ENCODE measurements at places on chromosomes 16 and 17.

- no peak for DNase-seq
These were observed 102.0 kb downstream of the ADAMTS18 start for GRCh38 chr16:77332792-77333191.

- peak; percentile 53 for DNase-seq
These were observed 31.0 kb downstream of the HEATR3 start for GRCh38 chr16:50096791-50097190.

DNA sequence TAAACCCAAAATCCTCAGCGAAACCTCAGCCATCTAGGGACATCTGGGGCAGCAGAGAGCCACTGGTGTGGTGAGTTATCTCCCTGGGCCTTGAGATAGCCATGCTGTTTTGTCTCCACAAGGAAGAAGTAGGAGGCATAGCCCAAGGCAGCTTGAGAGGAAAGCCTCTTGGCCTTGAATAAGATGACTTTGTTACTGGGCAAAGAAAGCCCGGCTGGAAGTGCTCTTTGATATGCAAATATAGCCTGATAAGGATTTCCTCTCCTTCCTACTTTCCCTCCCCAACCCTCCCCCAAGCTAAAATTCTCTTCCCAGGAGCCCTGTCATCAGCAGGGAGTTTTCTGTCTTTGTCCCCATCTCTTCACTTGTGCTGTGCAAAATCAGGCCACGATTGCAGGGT lies 694.4 kb downstream of the MAF start:
- no peak for DNase-seq

DNA sequence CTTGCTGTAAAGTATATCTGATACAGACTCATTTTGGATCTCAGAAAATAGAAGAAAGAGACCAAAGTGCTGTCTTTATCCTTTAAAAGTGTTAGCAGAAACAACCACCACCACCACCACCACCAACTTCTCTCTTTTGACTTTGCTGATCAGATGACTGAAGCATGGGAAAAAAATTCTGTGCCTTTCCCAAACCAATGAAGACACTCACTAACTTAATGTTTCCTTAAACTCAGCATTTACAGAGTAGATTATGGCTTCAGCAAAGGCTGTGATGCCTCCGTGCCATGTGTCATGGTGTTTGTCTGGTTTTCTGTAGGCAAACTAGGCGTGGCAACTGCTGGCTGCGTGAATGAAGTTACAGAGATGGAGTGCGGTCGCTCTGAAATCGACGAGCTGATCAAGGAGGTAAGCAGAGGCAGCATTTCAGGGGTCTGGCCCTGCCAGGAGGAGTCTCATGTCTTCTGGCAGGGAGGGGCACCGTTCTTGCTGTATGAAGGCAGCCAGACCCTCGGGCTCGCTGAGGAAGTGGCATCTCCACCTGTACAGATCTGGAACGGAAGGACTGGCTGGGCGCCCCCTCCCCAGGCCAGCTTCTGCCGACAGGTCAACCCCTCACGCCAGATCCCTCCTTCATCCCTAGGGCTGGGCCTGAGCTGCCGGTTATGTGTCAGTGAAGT lies 12.4 kb downstream of the IRF8 start:
- no peak for DNase-seq

DNA sequence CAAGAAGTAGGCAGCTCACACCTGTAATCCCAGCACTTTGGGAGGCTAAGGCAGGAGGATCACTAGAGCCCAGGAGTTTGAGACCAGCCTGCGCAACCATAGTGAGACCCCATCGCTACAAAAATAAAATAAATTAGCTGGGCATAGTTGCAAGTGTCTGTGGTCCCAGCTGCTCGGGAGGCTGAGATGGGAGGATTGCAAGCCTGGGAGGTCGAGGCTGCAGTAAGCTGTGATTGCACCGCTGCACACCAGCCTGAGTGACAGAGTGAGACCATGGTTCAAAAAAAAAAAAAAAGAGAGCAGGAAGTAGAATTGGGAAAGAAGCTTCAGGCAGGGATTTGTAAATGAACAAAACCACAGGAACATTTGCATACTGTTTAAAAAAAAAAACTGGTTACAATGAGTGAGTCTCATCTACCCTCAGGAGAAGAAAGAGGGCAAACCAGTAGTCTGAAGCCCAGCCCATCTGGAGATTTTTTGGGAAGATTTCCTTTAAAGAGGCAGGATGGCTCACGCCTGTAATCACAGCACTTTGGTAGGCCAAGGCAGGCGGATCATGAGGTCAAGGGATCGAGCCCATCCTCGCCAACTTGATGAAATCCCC lies 7.9 kb downstream of the MPV17L start:
- no peak for DNase-seq

GRCh38 chr17:6191405-6192324 lies 121.5 kb downstream of the WSCD1 start:
- DNase-seq: no peak

GRCh38 chr16:55418586-55418985 lies 60.4 kb upstream of the MMP2 start:
- DNase-seq: no peak

- DNase-seq: no peak
These were observed 60.8 kb downstream of the TBC1D16 start for GRCh38 chr17:79974566-79975497.

- no peak for DNase-seq
These were observed 170.2 kb upstream of the GOT2 start for GRCh38 chr16:58904291-58904690.

DNA sequence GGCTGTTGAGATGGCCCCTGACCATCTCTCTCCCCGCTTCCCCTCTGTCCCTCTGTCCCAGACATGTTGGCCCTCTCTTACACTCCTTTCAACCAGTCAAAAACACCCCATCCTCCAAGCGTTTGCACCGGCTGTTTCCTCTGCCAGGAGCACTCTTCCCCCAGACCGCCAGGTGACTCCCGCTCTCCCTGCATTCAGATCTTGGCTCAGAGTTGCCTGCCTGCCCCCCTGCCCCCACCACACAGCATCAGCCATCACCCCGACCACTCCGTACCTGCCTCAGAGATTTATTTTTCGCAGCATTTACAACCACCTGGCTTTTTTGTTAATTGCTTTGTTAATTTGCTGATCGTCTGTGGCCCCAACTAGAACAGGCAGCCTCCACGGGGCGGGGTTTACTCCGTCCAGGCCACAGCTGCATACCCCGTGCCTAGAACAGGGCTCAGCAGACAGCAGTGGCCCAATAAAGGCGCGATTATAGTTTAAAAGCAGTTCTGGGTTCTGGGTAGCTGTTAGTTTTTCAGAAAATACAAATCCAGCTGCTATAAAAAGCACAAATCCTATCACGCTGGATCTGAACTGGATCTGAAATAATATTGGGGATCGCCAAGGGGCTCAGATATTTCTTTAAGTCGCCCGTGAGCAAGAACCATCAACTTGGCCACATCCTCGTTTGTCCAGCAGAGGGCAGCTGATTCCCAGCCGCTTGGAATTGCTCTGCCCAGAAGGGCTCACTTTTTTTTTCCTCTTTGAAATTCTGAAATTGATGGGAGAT lies 173.6 kb downstream of the IRF8 start:
- peak; percentile 70 for DNase-seq

- peak; percentile 84 for DNase-seq
These were observed 822 bp upstream of the ZSCAN10 start for GRCh38 chr16:3099732-3100499.

DNA sequence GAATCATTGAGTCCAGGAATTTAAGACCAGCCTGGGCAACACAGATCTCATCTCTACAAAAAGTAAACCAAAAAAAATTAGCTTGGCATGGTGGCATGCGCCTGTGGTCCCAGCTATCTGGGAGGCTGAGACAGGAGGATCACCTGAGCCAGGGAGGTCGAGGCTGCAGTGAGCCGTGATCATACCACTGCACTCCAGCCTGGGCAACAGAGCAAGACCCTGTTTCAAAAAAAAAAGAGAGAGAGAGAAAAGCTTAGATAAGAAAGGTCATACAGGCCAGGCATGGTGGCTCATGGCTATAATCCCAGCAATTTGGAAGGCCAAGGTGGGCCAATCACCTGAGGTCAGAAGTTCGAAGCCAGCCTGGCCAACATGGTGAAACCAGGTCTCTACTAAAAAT lies 63.5 kb upstream of the DNAH17 start:
- DNase-seq: no peak

DNA sequence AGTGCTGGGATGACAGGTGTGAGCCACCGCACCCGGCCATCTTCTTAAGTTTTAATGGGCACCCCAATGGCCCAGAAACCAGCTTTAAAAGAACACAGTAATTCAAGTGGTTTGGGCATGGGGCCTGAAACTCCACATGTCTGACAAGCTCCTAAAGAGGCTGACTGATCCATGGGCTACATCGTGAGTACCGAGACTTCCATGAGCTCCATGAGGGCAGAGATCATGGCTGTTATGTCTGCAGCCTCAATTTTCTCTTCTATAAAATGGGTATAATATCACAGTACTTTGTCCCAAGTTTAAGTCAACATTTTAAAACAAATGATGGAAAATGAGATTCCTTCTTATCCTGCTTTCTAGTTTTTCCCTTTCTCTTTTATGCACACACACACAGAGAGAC lies 397.6 kb upstream of the MAF start:
- DNase-seq: no peak

DNA sequence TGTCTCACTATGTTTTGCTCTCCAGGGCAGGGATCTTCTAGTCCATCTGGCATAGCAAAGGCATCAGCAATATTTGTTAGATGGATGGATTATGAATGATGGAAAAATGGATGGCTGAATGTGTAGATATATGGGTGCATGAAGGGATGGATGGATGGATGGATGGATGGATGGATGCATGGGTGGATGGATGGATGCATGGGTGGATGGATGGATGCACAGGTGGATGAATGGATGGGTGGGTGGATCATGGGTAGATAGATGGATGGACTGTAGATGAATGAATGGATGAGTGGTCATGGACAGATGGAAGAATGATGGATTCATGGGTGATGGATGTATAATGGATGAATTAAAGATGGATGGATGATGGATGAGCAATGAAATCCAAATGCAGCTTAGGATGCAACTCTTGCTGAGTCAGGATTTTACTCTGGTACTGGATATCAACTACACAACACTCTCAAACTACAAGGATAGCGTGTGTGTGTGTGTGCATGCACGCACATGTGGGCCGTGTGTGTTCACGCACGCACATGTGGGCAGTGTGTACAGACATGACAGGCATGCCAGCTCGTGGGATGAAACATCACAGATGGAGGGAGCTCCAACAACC lies 34.0 kb downstream of the GSG1L start:
- no peak for DNase-seq

- no peak for DNase-seq
These were observed 83.2 kb downstream of the GRIN2A start for GRCh38 chr16:10098991-10099390.

DNA sequence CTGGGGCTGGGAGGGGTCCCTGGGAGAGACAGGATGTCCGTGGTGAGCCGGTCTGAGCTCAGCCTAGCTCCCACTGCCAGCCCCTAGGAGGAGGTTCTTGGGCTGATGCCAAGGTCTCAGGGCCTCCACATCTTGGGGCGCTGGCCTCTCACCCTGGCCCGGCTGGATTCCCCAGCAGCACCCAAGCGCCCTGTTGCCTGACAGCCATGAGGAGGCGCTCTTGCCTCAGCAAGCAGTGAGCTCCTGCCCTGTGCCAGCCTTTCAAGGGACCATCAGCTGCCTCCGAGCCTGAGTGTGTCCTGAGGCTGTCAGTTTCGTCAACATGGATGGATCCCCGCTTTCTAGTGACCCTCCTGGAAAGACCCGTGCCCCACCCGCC lies 234.9 kb upstream of the CIBAR2 start:
- DNase-seq: no peak

GRCh38 chr17:1422885-1423284 lies 22.9 kb upstream of the YWHAE start:
- peak; percentile 96 for DNase-seq

- DNase-seq: no peak
These were observed 52.5 kb upstream of the CLEC19A start for GRCh38 chr16:19232988-19233387.

DNA sequence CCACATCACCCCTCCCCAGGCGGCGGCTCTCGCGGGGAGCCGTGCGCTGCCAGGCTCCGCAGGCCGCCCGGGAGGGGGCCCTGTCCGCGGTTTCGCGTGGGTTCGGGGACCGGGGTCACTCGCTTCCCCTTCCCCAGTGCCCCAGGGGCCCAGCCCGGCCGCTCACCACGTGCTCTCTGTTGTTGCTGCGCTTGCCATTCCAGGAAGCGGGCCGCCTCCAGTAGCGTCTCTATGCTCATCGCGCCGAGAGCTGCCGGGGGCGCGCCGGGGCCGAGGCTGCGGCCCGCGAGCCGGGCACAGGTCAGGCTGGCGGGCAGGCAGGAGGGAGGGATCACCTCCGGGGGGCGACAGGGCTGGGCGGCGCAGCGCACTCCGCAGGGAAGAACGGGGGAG lies 390 bp downstream of the MNT start:
- peak; percentile 46 for DNase-seq

DNA sequence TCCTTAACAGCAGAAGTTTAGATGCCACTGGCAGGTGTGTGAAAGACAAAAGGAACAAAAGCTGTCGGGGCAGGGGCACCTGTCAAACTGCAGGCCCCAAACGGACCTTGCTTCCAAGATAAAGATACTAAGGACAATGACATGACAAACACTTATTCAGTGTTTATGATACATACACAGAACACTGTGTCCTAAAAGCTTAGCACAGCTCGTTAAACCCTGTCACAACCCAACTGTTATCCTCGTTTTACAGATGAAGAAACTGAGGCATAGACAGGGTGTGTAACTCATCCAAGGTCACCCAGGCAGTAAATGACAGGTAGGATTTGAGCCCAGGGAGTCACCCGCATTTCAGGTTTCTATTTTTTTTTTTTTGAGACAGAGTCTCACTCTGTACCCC lies 9.6 kb downstream of the SDK2 start:
- no peak for DNase-seq

DNA sequence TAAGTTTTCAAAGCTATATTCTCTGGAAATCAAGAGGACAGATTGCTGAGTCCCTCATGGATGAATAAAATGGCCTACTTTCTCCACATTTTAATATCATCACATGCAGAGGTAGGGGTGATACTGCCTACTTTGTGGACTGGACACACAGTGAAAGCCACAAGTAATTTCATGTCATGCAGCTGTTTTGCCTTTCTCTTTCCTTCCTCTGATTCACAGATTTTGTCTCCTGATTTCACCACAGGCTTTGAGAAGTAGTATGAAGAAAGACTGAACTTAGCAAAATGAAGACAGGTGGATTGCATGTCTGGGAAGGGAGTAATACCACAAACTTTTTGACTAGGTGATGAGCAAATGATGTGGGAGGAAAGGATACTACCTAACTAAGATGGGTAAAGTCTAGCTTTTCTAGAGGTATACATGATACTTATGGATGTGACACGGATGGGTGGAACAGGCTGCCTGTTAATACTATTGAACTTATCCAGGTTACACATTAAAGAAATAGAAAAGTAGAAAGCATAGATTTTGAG lies 478.4 kb upstream of the GOT2 start:
- peak; percentile 5 for DNase-seq

DNA sequence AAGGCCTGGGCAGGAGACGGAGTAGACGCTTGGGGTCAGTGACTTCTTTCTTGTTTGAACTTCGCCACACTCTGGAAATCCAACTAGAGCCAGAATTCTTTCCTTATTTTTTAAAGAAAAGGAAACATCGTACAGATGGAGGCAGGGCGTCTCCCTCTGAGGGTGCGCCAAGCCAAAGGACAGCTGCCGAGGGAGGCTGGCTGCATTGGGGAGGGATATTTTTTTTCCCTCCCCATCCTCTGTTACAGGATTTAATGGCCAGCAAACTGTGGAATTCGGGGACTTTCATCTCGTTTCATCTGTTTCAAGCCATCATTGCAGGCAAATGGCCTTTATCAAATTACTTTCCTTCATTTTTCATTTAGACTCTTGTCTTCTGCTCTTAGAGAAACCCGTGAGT lies 15.9 kb downstream of the CDK5R1 start:
- no peak for DNase-seq
